ENCODE measurements at places on chromosomes 2 and 18.
A peak's percentile ranks its signal among the peaks of the same experiment; 100 is the strongest.

- no peak for DNase-seq
Measured at GRCh38 chr2:101734505-101735165, 37.1 kb downstream of the MAP4K4 start.

DNA sequence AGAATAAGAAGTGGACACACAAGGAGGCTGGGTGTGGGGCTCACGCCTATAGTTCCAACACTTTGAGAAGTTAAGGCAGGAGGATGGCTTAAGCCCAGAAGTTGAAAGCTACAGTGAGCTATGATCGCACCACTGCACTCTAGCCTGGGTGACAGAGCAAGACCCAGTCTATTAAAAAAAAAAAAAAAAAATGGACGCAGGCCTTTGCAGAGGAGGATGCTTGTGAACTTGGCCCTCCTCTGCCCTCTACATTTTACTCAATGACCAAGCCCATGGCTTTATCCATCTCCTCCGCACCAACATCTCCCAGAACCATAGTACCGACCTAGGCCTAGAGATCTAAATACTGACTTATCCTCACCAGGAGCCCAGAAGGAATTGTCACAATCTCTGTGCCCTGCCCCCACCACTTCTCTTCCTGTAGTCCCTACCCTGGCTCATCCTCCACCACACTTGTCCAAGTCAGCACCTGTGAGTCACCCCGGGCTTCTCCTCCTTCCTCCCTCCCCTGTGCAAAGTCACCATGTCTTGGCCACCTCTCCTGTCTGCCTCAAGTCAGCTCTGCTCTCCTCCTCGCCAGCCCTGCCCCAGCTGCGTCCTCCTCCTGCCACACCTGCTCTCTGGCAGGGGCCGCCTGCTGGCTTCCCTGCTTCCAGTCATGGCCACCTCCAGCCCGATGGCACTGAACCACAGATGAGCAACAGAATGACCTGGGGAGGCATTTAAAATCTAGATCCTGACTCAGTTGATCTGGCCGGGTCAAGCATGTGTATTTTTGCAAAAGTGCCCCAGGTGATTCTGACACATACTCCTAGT lies 35.8 kb upstream of the ASPRV1 start:
- DNase-seq: peak; percentile 14

DNA sequence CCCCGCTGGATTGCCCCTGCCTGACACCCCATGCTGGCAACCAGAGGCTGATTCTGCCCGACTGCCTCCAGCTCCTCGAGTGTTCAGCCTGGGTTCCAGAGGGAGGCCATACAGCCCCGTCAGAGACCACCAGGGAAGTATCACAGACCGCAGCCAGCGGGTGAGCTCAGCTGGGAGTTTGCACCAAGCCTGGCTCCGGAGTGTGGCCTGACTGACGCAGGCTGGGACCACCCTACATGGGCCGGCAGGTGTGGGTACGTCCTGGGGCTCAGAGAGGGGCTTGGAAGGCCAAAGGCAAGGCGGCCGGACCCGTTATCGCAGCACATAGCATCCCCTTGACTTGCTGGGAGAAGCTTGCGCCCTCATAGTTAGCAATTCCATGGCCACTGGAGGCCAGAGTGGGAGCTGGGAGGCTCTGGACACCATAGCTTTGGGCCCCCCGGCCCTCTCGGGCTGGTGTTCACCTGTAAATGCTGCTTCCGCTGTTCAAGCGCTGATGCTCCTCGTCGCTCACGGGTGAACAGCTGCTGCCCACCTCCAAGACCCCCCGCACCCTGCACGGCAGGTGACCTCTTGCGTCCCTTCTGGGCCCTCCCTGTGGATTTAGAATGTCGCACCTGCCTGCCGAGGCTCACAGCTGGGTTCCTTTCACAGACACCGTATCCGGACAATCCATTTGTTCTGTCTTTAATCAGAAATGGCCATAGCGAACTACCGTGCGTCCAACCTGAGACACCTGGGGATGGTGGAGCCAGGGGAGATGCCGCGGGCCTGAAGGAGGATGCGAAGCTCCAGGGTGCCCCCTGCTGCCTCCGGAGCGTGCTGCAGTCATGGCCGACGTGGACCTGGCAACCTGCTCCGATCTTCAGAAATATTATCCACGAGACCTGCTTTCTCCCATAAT lies 31.2 kb upstream of the SLC66A3 start:
- DNase-seq: peak; percentile 81

DNA sequence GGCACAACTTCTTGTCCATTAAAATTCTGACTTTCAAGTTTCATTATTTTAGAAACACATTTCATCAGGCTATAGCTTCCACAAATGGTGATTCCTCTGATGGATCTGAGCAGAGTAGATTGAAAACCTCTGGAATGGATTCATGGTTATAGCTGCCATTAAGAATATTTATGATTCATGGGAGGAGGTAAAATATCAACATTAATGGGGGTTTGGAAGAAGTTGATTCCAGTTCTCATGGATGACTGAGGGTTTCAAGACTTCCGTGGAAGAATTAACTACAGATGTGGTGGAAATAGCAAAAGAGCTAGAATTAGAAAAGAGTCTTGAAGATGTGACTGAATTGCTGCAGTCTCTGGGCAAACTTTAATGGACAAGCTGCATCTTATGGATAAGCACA lies 797.4 kb downstream of the SUCLG1 start:
- no peak for DNase-seq

DNA sequence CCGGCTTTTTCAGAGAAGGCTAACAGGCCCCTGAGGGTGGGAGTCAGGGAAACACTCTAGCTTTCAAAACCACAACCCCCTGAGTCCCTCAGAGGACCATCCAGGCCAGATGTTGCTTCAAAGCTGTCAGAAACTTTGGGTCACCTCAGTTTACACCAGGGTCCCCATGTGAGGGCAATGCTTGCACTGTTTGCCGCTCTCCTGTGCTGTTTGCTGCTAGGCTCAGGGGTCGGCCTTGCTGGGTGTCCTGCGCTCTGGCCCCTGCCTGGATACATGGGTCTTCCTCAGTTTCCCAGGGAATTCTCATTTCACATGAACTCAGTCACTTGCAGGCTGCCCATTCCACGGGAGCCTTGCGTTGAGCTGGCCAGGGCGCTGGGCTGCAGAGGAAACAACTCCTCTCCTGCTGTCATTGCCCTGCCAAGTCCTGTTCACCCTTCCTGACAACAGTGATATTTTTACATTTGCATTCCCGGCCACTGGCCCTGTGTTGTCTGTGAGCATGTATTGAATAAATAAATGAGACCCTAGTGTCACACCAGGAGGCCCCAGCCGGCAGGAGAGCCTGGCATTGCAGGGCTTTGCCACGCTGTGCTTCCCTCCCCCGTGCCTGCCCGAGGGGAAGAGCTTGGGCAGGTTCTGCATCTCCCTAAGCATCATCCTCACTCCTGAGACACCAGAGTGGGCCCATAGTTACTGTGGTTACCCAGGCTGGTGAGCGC lies 73.2 kb upstream of the RAB6C start:
- DNase-seq: no peak

- no peak for DNase-seq
Measured at GRCh38 chr2:136497709-136498108, 267.6 kb upstream of the THSD7B start.

- no peak for DNase-seq
Measured at GRCh38 chr2:167749016-167749415, 498.4 kb downstream of the STK39 start.

- DNase-seq: peak; percentile 81
Measured at GRCh38 chr2:235170536-235171521, 219.0 kb downstream of the SH3BP4 start.

GRCh38 chr2:55051026-55051866 lies 995 bp upstream of the RTN4 start:
- no peak for DNase-seq

- DNase-seq: no peak
Measured at GRCh38 chr18:77960791-77961410, 711.3 kb downstream of the GALR1 start.

DNA sequence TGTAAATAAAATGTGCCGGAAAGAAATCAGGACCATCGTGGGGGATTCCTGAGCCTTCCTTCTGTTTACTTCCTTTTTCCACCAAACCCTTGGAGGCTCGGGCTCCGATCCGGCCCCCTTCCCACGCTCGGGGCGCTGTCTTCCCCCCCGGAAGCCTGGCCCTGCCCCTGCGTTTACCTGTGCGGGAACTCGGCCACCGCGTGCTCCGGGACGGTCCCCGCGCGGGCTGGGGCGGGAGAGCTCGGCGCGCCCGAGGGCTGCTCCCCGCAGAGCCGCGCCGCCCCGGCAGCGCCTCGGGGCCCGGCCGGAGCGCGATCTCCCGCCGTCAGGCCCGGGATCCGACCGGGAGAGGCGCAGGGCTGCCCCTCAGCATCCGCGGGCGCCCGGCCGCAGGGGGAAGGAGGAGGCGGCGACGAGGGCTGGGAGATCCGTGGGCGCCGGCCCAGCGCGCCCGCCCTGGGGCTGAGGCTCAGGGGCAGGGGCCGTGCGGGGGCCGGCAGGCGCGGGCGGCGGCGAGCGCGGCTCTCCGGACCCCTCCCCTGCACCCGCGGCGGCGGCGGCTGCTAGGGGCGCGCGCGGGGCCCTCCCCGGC lies 435 bp downstream of the ADCY3 start:
- DNase-seq: no peak

DNA sequence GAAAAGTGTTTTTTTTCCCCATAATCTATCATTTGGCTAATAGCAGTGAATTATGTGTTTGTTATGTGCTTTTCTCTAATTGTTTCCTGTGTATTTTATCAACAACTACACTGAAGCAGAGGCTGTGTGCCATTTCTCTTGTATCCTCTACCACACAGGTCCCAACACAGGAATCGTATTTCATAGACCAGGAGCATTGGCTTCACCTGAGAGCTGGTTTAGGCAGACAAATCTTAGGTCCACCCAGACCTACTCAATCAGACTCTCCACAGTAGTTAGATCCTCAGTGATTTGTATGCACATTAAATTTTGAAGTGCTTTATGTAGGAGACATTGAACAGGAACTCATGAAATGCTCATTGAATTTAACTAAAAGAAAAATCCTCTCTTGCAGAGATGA lies 109.2 kb downstream of the FSHR start:
- DNase-seq: no peak

DNA sequence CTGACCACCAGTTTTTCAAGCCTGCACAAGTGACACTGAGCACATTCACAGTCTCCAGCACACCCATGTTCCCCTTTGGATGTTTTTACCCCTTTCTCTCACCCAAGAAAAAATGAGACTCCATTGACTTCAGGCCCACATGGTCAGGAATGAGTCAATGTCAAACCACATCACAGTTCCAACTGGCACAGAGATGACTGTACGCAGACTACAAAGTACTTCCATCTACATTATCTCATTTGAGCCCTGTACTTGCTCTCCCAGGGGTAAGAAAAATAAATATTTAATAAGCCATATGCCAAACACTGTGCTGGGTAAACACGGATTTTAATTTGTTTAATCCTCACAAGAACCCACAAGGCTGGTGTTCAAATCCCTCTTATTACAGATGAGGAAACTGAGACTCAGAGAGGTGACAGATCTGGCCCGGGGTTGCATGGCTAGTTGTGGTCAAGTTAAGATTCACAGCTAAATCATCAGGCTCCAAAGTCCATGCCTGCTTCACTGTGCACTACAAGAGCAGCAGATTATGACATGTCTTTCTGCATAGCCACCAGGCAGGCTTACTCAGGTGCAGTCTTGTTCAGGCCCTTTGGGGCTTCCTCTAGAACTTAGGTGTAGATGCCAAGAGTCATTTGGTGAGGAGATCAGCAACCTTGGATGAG lies 106.1 kb downstream of the TXNL1 start:
- DNase-seq: no peak

DNA sequence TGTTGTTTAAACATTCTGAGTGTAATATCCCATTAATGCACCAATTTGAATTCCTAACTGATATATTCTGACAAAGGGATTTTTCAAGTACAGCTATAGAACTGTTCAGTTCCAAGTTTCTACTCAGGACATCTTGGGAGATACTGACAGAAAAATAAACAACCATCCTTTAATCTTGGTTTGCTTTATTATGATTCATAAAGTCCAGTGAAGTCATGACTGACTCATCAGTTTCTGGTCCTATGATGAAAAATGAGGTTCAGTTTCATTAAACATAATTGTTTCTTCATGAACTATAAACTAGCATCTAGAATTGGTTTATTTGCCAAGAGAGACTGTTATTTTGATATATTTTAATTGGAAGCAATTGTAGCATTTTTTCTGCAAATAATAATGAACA lies 896.2 kb downstream of the CCDC85A start:
- no peak for DNase-seq

GRCh38 chr2:133422931-133423351 lies 145.3 kb downstream of the NCKAP5 start:
- no peak for DNase-seq

DNA sequence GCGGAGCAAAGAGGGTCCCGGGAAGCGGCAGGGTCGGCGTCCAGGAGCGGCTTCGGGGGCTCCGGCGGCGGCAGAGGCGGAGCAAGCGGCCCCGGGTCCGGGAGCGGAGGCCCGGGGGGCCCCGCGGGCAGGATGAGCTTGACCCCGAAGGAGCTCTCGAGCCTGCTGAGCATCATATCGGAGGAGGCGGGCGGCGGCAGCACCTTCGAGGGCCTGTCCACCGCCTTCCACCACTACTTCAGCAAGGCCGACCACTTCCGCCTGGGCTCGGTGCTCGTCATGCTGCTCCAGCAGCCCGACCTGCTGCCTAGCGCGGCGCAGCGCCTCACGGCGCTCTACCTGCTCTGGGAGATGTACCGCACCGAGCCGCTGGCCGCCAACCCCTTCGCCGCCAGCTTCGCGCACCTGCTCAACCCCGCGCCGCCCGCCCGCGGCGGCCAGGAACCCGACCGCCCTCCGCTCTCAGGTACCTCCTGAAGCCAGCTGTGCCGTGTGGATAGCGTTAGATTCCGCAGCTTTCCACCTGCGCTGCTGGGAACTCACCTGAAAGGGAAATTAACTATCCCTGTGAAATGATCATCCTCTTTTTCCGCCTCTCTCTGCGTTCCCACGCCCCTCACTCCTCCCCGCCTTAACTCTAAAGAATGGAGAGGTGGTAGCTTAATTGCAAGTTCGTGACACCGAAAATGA lies 472 bp downstream of the CNOT11 start:
- DNase-seq: no peak
